Renal pelvis (tissue), 12 donors: ENCODE measurements at places on chromosomes 6 and 20. TPM values are rescaled to one million over a fixed set of nuclear protein-coding genes. Genes with fewer than 3 reads are reported as not detected.
A peak's percentile ranks its signal among the peaks of the same experiment; 100 is the strongest.

Gene TFAP2D
- not detected for polyA plus RNA-seq

Gene ARMH2
- not detected for polyA plus RNA-seq

DNA sequence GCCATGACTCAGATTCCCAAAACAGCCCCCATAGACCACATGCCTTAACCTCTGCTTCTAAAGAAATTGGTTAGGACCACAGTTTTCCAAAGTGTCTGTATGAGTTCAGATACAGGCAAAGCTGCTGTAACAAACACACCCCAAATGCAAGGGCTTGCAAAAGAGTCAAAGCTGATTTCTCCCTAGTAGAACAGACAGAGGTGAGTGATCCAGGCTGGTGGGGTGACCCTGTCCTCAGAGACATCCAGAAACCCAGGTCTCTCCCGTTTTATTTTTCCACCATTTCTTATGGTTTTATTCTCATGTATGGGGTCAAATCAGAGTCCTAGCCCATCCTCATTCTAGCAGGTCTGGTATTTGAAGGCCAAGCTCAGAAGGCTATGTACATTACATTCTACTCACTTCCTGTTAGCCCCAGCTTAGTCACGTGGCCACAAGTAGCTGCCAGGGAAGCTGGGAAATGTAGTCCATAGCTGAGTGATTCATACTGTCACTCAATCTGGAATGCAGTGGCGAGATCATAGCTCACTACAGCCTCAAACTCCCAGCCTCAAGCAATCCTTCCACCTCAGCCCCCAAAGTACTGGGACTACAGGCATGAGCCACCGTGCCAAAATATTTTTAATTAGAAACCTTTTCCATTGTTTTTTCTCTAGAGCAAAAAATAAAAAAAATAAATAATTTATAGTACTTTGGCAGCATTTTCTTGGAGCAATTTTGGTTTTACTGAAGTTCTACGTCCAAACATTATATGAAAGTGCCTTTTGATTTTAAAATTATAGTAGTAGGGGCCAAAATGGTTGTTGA, 175.2 kb downstream of the ZMYND8 start:
- no peak for DNase-seq

DNA sequence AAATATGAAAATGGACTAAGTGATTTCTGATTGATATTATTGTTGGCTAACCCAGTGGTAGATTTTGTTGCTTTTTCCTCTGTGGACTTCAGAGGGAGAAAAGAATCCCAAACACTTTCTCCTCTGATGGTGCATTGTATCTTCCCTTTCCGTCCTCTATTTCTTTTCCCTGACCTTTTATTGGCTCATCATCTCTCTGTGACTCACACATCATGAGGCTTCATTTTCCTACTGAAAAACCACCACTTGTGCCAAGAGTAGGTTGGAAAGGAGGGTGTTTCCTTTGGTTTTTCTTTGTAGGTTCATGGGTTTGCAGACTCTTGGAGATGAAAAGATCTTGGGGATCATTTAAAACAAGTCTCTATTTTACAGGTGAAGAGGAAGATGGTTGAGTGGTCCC, 311.7 kb upstream of the JAG1 start:
- DNase-seq, result no peak

- no peak for DNase-seq
Measured at GRCh38 chr6:167129562-167129961, 6.7 kb downstream of the CCR6 start.

Gene PDYN
- 0.34 TPM for polyA plus RNA-seq

DNA sequence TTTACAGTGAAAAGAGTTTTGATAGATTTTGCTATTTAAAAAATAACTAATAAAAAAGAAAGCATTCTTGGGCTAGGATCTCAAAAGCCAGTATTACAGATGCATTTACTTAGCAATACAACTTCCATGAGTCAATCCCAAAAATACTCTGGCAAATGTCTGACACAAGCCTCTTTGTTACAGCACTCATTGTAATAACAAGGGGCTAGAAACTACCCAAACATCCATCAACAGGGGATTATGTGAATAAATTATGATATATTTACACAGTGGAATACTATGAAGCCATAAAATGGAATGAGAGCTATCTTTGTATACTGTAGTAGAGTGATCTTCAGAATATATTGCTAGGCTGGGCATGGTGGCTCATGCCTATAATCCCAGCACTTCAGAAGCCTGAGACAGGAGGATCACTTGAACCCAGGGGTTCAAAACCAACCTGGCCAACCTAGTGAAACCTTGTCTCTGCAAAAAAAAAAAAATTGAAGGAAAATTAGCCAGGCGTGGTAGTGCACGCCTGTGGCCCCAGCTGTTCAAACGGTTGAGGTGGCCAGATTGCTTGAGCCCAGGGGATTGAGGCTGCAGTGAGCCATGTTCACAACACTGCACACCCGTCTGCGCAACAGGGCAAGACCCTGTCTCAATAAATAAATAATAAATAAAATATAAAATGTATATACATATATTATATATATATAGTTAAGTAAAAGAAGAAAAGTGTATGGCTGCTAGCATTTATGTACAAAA, 34.7 kb upstream of the TOP1 start:
- no peak for DNase-seq

DNA sequence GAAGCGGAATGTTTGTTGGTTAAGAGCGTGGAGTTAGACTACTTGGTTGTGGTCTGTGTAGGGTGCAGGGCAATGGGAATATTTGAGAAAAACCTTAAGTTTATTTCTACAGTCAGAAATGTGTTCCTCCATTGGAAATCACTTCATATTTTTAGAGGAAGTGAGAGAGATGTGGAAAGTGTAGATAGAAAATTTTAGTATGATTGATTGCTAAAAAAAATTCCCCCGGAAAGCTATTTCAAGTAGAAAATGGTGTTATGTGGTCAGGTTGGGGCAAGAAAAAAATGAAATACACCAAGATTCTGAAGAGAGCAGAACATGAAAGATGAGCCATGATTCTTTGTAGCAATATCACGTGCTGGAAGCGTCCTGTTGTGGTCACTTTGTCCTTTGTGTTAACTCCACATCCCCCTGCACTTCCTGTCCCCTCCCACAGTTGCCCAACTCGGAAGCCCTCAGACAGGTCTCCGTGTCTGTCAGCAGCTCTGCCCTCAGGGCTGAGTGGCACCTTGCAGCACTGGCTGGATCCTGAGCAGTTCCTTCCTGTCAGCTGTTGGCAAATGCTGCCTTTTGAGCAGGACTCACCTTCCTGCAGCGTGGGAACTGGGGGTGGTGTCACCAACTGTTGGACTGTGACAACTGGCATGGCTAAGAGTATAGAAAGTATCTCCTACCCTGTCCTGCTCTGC, 137.5 kb upstream of the SLC24A3 start:
- DNase-seq, result no peak

DNA sequence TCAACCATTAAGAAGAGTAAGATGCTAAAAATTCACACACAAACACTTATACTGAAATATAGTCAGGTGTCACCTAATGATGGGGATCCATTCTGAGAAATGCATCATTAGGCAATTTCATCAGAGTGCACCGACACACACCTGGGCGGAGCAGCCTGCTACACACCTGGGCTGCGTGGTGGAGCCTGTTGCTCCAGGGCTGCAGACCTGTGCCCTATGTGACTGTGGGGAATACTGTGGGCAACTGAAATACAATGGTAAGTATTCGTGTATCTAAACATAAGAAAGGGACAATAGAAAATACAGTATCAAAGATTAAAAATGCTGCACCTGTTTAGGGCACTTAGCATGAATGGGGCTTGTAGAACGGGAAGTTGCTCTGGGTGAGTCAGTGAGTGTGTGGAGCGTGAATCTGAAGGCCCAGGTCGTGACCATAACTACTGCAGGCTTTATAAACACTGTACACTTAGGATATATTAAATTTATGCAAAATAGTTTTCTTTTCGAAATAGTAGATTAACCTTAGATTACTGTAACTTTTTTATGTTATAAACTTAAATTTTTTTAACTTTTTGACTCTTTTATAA, 124.4 kb upstream of the AFDN start:
- DNase-seq, result no peak

DNA sequence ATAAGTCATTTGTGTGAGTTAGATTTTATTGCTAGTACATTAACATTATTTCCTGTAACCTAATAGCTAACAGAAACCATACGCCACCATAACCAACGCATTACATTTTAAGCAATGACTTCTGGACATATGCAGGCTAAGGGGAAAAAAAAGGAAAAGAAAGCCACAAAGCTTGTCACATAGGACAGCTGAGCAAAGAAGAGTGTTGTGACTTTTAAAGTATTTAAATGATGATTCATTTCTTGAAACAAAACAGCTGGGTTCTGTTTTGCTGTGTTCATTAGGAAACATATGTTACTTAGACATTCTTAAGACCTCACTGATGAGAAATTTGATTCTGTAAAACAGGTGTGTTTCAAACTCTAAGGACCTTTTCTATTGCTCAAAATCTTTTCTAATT, 171.4 kb downstream of the COL9A1 start:
- peak; percentile 29 for DNase-seq

Gene BEND3
- polyA plus RNA-seq, result 11.8 TPM

- DNase-seq, result no peak
Measured at GRCh38 chr20:16125816-16126215, 447.4 kb downstream of the KIF16B start.

Gene ELOVL4
- 3.5 TPM for polyA plus RNA-seq

Gene COL19A1
- polyA plus RNA-seq, result 3.6 TPM
